ENCODE measurements at places on chromosomes 3 and 15.

DNA sequence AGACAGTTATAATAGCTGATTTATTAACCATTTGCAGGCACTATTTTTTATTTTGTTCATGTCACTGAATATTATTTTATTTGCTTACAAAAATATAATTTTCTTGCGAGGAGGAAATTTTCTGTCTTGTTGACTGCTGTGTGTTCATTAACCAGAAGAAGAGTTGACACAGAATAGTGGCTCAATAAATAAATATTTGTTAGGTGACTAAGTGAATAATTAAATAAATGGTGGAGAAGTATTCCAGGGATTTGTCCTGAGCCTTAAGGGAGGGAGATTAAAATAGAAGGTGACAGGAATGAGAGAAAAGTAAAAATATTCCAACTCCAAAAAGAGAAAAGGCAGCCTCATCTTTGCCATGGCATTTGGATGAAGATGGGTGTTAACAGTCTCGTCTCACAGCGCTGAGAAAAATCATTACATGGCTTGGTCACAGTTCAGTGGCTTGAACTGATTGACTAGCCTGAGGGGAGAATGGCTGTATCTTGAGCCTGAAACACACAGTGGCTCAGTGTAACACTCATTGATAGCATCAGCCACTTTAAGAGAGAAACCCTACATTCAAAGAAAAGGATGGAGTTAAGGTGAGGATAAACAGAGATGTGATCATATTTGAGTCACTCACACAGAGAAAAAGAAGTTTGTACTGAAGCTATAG, 449.9 kb upstream of the NAALADL2 start:
- no peak for DNase-seq

DNA sequence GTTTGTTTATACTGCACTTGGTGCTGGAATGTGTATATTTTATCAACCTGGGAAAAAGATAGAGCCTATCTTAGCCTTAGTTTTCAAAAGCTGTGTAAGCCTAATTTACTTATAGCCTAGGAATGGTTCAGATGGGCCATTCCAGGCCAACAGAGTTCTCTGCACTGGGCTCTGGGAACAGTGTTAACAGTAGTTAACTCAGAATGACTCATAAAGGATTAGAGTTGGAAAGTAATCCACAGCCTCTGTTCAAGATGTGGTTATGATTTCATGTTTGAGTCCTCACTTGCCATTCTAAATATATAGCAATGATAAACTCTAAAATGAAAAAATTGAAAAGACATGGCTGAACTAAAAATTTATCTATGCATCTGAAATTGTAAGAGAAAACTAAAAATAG, 22.6 kb upstream of the PEX5L start:
- DNase-seq: no peak

DNA sequence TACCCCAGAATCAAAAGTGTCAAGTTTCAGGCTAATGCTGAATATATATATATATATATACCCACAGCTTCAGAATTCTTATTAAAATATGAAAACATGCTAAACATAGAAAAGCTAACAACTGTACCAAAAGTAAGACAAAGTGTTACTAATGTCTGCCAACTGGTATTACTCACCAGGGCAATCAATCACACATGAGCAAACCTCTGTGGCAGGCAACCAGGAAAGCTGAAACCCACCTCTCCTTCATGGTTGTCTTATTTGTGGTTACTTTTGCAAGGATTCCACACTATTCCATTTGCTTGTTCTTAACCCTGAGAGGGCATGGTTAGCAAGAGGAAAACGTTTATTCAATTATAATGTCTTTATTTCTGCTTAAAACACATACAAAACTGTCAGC, 512.3 kb upstream of the MDFIC2 start:
- no peak for DNase-seq

GRCh38 chr3:157856078-157856939, 249.9 kb downstream of the SHOX2 start:
- DNase-seq: peak; percentile 90

DNA sequence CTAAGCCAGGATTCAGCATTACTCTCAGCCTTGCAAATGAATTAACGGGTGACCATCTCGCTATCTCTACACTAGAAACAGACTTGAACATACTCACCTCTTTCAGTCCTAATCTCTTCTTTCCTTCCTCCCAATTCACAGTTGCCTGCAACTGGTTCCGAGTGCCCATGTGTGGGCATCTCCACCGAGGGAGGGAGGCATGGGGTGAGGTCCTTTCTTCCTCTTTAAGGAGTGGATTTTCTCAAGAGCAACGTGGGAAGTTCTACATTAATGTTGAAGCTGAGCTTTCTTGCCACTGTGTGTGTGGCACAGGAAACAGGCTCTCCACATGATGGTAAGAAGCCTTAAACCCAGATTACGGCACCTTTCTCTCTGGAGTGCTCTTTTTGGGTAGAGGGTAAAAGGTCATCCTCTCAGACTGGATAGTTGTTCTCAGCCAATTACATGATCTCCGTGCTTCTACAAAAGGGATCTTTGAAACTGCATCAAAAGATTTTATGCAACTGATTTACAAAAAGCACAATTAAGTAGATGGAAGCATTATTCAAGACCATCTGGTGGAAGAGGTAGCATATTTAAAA, 286.8 kb upstream of the NR2F2 start:
- no peak for DNase-seq

GRCh38 chr3:40333416-40333815, 23.9 kb downstream of the EIF1B start:
- DNase-seq: no peak

- DNase-seq: peak; percentile 24
These were observed at the start of gene ACVR2B for GRCh38 chr3:38453075-38453912. Gene ACVR2B, plus strand, starts transcription at chr3:38453890. Its CDS starts 433 bp downstream, at chr3:38454323.

DNA sequence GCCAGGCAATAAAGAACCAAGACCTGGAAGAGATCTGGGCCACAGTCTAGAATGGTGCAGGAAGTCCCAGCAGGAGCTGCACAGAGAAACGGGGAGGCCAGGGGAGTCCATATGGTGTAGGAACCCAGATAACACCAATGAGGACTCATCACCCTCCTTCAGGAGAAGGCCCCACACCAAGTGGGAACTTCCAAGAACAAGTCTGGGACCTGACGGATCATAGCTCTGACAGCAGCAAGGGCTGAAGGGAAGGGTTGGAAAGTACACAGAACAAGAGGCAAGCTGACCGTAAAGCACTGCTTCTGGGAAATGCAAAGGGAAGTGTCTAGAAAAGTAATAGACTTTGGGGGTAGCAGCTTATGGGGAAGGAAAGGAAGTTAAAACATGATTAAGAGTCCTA, 34.5 kb downstream of the ANO10 start:
- DNase-seq: no peak

DNA sequence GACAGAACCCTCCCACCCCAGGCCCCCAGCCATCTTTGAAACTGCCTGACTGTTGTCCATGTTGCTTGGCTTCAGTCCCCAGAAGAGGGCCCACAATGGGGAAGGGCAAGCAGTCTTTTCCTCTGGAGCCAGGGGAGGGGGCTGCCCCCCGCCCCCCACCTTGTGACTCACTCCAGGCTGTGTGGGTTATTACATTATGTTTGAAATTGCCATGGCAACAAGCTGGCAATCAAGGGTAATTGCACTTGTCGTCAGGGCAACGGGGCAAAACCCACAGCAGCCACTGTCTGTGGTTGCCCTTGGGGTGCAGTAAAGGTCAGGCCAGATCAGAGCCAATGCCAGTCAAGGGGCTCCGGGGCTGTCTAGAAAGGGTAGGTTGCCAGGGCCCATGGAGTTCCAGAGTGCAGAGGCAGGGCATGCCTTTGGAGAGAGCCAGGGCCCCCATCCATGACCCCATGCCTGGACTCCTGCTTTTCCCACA, 3.1 kb upstream of the CAMKV start:
- no peak for DNase-seq

GRCh38 chr3:126816298-126816697, 112.3 kb downstream of the CHCHD6 start:
- DNase-seq: no peak

All from NCI-H1417 treated with DMSO at 0.1 percent for 48 hours (cell line).